Psoas muscle (tissue), 8 donors: ENCODE measurements at places on chromosomes 13 and 19. TPM values are rescaled to one million over a fixed set of nuclear protein-coding genes. Genes with fewer than 3 reads are reported as not detected.

DNA sequence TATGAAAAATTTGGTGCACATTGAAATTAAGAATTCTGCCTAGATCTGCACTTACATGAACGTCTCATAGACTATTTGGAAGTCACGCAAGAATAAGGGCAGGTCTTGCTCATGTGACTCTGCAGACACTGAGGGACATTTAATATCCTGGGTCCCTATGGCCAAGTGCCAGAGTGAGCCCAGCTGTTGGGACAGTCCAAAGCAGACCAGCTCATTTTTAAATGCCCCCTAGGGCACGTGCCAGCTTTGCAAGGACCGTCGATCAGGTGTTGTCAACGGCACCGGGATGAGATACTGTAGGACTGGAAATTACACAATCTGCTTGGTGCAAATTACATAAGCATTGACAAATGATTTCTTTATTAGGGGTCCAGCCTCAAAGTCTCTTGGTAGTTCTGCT lies 293.6 kb downstream of the TEX29 start:
- DNase-seq, result no peak

DNA sequence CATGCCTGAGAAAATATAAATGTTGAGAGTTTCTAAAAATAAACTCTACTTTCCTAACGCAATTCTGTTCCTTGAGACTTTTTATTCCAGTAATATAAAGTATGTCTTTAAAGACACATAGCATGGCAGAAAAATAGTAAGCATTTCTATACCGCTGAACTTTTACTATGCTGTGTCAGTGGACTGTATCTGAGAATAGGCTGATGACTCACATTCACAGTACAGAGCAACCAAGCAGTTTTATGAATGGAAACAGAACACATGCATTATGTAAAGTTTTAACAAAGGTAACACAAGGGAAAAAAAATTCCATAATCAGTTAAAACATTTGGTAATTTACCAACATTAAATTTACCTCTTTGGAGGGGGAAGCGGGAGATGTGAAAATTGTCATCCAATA lies 38.4 kb downstream of the ZDHHC20 start:
- no peak for DNase-seq

DNA sequence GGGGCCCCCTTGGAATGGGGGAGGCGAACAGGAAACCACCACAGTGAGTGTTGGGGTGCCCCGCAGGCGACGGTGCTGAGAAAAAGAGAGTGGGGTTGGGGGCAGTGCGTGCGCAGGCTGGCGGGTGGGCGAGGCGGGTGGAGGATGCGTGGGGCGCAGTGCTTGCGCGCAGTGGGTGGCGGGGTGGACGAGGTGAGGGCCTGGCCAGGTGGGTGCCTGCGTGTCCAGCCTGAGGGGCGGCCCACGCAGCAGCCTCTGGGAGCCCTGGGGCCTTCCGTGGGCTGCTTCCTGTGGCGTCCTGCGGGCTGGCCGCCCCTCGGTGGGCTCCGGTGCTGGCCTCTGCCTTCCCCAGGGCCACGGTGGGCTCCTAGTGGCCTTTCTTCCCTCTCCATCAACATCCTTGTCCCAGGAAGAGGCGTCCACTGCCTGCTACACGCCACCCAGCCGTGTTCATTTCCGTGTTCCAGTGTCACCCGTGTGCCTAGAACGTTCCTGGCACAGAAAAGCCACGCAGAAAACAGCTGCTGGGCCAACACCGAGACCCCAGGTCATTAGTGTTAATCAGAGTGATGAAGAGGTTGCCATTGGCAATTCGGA lies 7.1 kb downstream of the ATP11A start:
- DNase-seq, result no peak

- DNase-seq, result no peak
These were observed 1.2 kb downstream of the MRI1 start for GRCh38 chr19:13765395-13766094.

DNA sequence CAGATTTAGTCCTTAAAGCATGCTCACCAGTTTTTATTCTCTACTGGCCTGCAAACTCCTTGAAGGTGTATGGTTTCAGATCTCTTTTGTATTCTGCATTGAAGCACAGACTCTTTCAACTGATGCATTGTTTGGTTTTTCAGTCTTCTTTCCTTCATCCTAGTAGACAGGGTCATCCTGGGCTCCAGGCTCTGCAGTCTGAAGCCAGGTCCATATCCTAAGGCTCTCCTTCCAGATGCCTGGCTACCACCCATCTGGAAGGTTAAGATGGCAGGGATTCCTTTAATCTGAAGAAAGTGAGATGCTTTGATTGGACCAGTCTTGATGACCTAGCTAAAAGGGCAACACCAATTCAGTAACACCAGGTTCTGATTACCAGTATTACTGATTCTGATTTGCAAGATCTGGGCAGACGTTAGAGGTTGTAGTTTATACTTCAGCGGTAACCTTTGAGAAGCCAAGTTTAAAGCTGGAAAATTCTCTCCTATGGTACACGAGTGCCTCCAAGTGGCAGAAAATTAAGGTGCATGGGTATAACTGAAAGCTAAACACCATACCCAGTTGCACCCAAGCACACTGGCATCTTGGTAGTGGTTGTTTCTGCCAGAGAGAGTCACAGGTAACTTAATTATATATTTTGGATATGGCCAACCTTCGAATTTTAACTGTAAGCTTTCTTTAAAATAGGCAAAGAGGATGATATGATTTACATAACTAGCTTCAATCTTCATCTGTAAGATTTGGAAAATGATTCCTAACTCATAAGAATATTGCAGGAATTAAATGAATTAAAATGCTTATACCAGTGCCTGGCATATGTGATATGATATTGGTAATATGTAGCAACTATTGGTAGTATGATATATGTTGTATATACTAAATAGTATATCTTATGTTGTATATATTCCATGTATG lies 1651.9 kb upstream of the MIR17HG start:
- DNase-seq, result no peak

DNA sequence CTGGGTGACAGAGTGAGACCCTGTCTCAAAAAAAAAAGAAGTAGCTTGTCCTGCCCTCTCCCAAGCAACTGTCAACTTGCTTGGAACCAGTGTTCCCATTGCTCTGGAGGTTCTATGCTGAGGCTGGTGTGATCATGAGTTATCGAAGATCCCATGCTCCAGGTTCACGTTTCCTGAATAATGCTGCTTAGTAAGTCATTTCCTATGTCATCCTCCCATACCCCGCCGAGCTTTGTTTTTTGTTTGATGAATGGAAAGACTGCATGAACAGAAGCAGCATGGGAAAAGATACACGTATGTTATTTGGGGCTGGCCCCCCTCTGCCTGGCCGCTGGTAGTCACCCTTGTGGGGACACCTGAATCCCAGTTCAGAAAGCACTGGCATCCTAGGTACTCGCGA lies 11.3 kb downstream of the SLC25A42 start:
- DNase-seq, result no peak

DNA sequence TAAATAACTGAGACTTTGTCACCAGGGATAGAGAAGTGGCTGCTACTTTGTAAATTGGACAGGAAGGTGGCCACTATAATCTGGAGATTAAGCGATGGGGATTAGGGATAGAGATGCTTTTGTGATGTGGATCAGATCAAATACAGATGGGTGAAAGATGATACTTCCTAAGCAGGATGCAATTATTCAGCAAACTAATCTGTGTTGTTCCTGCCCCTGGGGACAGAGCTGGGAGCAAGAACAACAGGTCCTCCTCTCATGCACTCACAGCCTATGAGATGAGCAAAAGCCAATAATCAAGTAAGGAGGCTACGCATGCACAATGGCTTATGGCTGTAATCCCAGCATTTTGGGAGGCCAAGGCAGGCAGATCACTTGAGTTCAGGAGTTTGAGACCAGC lies 4.6 kb downstream of the RGL3 start:
- no peak for DNase-seq

DNA sequence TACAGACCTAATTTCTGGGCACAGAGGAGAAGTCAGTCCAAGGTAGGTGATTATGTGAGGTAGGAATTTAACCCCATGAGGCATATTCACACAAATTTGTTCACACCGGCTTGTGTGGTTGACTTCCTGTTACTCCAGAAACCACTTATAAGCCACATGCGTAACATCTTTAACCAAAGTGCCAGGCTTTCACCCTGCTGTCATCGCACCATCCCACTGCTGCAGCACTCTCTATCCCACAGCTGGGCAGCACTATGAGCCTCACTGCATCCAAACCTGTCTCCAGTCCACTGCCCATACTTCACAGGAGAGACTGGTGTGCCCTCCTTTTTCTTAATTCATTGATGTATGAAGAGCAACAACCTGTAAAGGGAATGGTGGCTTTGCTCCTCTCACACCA lies 128.2 kb upstream of the ARGLU1 start:
- no peak for DNase-seq

DNA sequence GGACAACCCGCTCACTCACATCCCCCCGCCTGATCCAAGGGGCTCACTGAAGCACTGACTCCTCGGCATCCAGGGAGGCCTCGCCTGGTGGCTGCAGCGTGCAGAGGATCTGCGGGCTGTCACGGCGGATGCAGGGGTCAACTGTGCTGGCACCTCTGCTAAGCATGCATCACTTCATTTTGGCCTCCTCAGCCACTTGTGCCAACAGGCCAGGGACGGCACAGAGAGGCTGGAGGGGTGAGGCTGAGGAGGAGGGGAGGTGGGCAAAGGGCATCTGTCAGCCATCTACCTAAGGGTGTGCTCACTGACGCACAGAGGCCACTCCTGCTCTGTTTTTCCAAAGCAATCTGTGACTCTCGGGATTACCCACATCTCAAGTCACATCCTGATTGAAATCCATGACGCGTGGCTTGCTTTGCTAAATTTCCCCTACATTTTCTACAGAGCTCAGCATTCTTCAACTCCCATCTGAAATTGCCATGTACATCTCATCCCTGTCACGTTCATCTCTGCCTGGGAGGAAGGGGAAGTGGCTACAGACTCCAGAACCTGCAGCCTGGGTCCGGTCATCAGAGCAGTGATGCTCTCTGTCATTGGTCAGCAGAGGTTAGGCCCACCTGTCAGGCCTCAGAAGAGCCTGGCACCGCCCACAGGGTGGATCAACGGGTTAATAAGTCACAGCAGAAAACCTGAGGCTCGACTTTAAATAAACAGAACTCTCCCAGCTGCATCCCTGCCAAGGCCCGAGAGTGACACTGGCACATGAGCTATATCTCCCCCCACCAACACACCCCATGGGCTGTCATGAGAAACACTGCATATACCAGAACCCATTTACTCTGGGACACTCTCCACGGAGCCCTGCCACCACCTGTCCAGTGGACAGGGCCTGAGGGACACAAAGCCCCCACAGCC lies 17.6 kb downstream of the ELL start:
- DNase-seq, result no peak

ZNF763 gene
- 1.6 TPM for total RNA-seq

NLRP11 gene
- total RNA-seq, result not detected

N4BP2L1 gene
- 6.2 TPM for total RNA-seq

NMRK2 gene
- 755 TPM for total RNA-seq
